ENCODE measurements at places on chromosomes 11 and 22.

GRCh38 chr22:50138988-50139387 lies 31.5 kb upstream of the PANX2 start:
- H3K4me1 ChIP-seq = no peaks in the 10 kb centered on the region
- H3K27me3 ChIP-seq = peaks cover 7% of the 10 kb centered on the region
- DNase-seq = no peak
- H3K27ac ChIP-seq = no peak overlapping the region

DNA sequence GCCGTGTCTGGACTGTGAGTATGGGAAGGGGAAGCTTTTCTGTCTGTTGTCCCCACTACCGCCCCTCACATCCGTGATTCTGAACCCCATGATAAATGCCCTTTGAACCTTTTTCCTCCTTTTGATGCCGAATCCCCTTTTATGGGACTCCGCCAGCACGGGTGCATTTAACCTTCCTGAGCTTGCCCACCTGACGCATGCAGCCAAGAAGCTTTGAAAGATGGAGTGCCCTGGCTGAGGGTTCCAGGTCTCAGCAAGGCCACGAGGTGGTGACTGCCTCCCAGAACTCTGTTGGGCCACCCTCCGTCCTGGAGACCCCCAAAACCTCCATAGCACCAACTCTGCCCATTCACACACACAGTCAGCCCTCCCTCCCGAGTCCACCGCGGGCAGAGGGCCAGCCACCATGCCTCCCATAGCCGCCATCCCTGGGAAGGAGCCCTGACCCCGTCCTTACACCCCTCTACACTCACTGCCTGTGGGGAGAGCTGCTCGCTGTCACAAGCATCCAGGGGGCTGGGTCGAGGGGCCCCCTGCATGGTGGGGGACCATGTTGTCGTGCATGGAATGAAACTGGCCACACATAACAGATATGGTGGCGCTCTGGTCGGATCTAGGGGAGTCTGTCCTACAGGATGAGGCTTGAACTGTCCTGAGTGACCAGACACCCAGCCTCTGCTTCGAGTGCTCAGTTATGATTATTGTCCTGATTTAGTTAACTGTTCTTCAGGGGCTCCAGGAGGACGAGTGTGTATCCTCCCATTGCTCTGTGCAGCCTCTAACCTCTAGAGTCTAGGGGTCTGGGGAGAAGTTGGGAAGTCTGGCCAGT lies 822 bp upstream of the COMT start:
- H3K4me3 ChIP-seq = peak overlapping the region; percentile 82
- no peak for DNase-seq
- peaks cover 28% of the 10 kb centered on the region for H3K4me1 ChIP-seq

DNA sequence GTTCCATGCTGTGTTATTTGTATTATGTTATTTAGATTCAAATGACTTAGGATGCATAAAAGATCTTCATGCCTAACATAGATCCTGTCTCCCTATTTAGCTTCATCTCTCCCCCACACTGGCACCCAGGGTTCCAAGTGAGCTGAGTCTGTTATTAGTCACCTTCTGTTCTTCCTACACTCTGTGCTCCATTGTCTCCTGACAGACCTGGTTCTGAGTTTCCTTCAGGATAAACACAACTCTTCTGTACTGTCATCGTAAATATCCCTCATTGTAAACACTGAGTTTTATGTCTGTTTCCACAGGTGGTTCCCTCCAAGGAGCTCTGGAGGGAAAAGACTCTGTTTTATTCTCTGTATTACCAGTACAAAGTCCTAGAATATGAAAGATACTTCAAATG lies 8.7 kb downstream of the MMP26 start:
- no peak for DNase-seq
- no peak overlapping the region for H3K4me3 ChIP-seq
- no peak overlapping the region for H3K27ac ChIP-seq
- no peaks in the 10 kb centered on the region for H3K36me3 ChIP-seq

GRCh38 chr11:35243774-35244173 lies 104.8 kb downstream of the CD44 start:
- DNase-seq = no peak
- no peak overlapping the region for H3K27ac ChIP-seq

DNA sequence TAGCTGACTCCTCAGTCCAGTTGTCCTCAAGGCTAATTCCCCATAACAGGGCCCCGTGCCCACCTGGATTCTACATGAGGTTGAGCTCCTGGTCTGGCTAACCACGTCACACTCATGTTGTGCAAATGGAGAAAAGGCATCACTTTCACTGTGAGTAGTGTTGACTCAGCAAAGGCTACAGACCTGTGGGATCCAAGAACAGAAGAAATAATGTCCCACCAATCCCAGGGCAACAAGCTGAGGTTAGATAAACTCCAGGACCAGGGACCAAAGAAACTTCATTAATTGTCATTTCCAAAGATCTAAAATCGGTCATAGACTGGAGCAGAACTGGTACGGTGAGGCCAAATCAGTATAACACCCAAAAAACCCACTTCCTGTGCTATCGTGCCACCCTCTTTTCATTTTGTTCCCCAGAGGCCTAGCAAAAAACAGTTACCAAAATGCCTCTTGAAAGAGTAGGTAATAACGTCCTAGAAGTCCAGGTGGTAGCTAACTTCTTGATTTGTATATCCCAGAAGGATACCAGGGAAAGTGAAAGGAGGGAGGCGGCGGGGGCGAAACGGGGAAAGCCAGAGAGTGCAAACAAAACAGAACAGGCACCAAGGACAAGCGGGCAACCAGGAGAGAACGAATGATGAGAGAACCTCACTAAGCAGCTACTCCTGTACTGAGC lies 1.4 kb downstream of the PCSK7 start:
- H3K4me1 ChIP-seq = peaks cover 49% of the 10 kb centered on the region
- peaks cover 42% of the 10 kb centered on the region for H3K36me3 ChIP-seq
- no peaks in the 10 kb centered on the region for H3K27me3 ChIP-seq
- H3K4me3 ChIP-seq = peak overlapping the region; percentile 97
- DNase-seq = no peak
